ENCODE measurements at places on chromosomes 11 and 22. TPM values are rescaled to one million over a fixed set of nuclear protein-coding genes. Genes with fewer than 3 reads are reported as not detected.

GRCh38 chr11:2564588-2565425 is 120.0 kb downstream of the KCNQ1 start:
- DNase-seq, result no peak
- no peak overlapping the region for H3K27ac ChIP-seq
- no peaks in the 10 kb centered on the region for H3K4me1 ChIP-seq
- H3K27me3 ChIP-seq, result peaks cover 76% of the 10 kb centered on the region
- no peak overlapping the region for H3K4me3 ChIP-seq

GRCh38 chr11:118911880-118912741 is 13.6 kb downstream of the BCL9L start:
- H3K4me3 ChIP-seq, result peak overlapping the region; percentile 72
- peak overlapping the region; percentile 99 for H3K27ac ChIP-seq

GRCh38 chr22:23149743-23150238 is 4.5 kb downstream of the RAB36 start:
- peaks cover 31% of the 10 kb centered on the region for H3K4me1 ChIP-seq
- H3K27me3 ChIP-seq, result peaks cover 26% of the 10 kb centered on the region
- no peaks in the 10 kb centered on the region for H3K36me3 ChIP-seq
- DNase-seq, result peak; percentile 45

- DNase-seq, result no peak
- no peak overlapping the region for H3K27ac ChIP-seq
- H3K4me1 ChIP-seq, result no peaks in the 10 kb centered on the region
- no peaks in the 10 kb centered on the region for H3K27me3 ChIP-seq
- peaks cover 11% of the 10 kb centered on the region for H3K36me3 ChIP-seq
These were observed 16.1 kb downstream of the MICALL1 start for GRCh38 chr22:37922191-37922590.

The ELMOD1 gene
- 0.98 TPM for total RNA-seq

The TRIM49 gene
- total RNA-seq, result not detected

The HBE1 gene
- total RNA-seq, result 1.5 TPM

The MRGPRX3 gene
- not detected for total RNA-seq

The A4GALT gene
- 16.8 TPM for total RNA-seq
